ENCODE measurements at places on chromosomes 3 and 15.

GRCh38 chr3:16277471-16277870 is 12.5 kb downstream of the OXNAD1 start:
- no peak for DNase-seq

GRCh38 chr3:58497097-58497496 is 5.2 kb downstream of the KCTD6 start:
- no peak for DNase-seq

DNA sequence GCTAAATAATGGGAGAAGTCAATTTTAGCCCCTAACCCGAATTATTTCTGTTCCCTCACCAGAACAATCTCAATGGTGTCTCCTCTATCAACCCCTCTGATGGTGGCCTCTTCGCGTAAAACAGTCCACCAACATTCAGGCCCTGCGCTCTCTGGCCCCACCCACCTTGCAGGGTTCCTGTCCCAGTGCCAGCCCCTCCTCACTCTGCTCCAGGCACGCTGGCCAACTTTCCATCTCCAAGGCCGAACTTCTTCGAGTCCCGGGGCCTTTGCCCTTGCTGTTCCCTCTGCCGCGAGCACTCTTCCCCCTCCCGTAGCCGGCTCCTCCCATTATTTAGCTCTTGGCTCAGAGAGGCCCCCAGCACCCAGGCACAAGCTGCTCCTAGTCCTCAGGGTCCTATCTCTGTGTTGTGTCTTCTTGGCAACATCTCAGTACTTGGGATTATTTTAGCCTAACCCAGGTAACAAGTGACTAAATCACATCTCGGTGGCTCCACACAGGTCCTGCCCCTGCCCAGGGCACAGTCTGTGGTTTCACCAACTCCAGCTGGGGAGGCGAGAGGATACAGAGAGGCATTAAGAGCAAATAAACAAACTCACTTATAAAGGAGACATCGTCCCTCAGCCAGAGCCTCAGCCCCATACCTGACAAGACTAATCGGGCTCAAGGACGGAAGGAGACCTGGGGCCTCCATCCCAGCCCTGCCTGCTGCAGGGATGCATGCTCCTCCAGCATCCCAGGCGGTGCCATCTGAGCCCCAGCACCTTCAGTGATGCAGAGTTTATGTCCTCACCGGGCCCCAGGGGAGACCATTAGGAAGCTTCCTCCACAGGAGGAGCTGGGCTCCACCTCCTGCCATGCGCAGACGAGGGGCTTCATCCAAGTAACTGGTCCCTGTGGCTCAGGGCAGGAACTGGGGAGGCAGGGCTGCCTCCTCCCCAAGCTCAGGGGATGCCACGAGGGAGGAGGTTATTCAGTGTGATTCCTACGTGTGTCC is 19.7 kb upstream of the IQSEC1 start:
- DNase-seq = no peak

DNA sequence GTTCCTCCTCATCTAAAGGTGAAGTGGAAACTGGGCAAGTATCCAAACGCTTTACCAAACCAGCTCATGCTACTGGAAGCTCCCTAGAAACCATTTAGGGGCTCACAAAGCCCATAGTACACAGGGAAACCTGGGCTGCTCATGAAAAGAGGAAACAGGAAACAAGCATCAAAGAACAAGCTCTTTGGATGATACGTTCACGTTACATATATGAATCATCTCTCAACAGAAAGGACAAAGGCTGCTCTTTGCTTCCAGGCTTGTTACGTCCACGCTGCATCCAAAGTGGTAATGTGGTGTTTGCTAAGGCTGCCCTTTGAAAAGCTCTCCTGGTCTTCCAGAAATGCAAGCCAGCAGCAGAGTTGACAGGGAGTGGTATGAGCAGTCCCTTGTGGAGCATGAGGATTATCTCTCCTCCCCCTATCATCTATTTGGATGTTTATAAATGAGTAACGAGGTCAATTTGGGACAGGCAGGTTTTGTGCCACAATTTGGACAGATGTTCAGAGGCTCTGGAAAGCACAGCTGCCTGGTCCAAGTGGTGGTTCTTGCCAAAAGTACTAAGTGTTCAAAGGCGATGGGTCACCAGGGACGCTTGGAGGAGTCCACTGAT is 98.0 kb upstream of the RORA start:
- no peak for DNase-seq

DNA sequence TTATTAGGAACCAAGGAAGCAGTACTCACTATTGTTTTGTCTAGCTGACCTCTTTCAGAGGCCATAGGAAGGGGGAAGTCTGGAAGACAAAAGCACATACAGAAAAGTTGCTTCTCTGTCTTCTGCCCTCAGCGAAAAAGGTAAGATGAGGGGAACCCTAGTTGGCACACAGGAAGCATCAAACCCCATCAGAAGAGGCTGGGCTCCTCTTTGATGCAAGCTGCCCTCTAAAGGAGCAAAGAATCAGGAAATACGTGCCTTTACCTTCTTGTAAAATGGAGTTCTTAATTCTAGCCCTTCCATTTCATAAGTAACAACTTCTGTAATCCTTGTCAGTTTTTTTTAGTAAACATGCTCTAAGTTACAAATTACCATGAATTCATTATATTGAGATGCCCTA is 12.5 kb downstream of the SPINK8 start:
- DNase-seq = no peak

- no peak for DNase-seq
Measured at GRCh38 chr3:46968783-46969428, 7.6 kb downstream of the CCDC12 start.

DNA sequence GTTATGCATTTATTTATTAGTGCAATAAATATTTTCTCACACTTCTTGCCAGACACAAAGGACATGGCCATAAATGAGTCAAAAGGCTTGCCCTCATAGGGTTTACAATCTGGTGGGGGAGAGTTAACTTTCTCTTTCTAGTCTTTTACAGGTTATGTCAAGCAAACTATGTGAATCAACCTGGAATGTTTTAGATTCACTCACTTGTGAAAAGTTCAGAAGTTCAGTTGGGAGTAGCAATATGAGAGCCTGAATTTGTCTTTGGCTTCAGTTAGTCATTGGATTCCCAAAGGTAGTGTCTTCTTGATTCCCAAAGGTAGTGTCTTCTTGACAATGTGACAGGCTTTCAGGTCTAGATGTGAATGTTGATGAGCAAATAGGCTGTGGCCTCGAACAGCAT is 264.8 kb downstream of the SOX2 start:
- no peak for DNase-seq

DNA sequence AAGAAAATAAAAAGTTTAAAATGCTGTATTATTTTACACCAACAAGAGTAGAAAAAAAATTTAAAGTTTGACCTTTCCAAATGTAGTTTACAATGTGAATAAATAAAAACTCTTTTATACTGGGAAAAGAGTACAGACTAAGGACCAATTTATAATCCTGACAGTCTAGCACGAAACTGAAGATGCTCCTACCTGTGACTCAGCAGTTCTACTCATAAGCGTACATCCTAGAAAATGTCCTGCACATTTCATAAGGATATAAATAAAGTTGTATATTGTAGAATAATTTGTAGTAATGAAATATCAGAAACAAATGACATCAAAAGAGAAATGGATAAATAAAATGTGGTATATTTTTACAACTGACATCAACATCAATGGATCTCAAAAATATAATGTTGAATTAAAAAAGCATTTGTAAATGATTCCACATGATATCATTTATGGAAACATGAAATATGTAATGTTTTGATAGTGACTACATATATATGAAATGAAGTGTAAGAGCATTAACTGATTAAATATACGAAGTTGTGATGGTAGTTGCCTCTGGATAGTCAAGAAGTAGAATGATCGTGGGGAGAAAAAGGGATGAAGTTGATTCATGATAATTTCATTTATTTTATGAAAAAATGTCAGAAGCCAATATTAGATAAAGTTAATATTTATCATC is 161.3 kb upstream of the CBLB start:
- no peak for DNase-seq

GRCh38 chr3:98108162-98108561 is 21.2 kb downstream of the OR5AC2 start:
- no peak for DNase-seq

- no peak for DNase-seq
Measured at GRCh38 chr3:4749567-4750002, 229.7 kb upstream of the BHLHE40 start.

DNA sequence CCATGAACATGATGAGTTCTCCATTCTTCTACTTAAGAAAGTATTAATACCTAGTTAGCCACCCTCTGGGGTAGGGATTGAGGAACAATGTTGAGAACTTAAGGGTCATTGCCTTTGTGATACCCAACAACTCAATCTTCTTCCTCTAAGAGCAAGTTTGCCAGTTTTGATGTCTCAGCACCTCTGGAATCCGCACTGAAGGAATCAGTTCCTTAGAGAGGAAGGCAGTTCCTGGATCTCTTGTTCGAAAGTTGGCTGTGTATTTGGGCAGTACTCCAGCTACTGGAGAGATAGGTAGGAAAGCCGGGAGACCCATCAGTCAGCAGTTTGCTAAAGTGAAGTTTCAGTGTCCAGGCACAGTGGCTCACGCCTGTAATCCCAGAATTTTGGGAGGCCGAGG is 35.6 kb upstream of the MTHFS start:
- DNase-seq = no peak

DNA sequence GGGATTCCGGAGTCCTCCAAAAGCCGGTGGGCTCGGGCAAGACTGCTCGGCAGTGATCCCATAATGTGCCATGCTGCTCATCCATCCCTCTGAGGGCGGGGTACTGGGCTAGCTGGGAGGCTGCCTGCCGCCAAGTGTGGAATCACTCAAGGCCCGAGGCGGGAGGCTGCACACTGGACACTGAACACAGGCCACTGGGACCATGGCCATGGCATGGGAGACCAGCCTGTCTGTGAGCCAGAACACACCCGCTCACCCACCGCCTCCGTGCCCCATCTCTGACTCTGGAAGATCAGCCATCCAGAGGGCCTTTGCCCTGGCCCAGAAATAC is 1.4 kb downstream of the C3orf22 start:
- no peak for DNase-seq
